Gastrocnemius medialis (tissue), 4 donors: ENCODE measurements at places on chromosomes 3 and 15.
A peak's percentile ranks its signal among the peaks of the same experiment; 100 is the strongest.

- DNase-seq = no peak
Measured at GRCh38 chr3:13308380-13308801, 111.7 kb downstream of the NUP210 start.

- DNase-seq = no peak
Measured at GRCh38 chr3:112001526-112001925, 2.8 kb downstream of the TAGLN3 start.

DNA sequence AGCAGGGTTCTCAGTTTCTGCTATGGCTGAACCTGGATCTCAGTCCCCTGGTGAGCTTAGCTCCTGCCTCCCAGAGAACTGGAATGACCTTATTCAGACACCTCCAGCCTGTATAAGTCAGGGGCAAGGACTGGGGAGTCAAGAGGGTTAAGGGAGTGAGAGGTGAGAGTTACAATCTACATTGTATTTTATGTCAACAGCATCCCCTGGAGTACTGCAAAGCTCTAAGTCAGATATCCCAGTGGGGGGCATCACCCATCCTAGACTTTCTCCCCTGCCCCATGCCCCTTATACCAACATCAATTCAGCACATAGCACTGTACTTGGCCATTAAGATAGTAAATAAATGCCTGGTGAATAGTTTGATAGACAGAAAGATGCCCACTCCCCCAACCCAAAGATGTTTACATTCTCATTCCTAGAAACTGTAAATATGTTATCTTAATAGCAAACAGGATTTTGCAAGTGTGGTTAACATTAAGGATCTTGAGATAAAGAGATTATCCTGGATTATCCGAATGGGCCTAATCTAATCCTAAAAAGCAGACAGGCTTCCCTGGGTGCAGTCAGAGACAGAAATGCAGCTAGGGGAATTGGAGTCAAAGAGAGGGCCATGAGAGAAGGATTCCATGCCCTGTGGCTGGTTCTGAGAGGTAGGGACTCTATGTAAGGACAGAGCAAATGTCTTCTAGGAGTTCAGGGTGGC is 132.3 kb upstream of the RASGRP1 start:
- DNase-seq = no peak

- DNase-seq = no peak
Measured at GRCh38 chr15:93045191-93045785, 43.7 kb downstream of the RGMA start.

DNA sequence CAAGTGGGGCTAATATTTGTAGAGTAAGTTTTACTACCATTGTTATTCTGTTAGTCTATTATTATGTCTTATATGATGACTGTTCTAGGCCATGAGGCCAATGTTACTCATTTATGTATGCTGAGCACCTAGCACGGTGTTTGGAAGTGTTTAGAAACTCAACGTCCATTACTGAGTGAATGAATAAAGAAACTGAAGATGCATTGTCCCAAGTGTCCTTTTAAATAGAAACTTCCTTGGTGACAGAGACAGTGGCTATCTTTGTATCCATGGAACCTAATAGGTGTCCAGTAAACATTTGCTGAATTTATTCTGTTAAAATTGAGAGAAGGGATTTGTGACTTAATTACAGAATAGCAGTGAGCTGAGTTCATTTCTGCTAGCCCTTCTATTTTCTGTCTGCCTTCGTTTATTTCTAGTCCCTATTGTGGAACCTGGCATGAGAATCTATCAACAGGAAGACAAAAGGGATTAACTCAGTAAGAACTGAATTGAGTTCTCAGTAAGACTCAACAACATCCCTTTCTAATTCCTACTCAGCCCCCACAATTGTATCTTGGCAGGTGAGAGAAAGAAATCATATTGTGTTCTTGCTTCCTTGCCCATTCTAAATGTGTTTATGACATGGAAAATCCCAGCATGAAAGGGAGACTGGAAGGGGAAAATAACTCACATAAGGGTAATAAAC is 246.6 kb upstream of the LRRC3B start:
- no peak for DNase-seq

- DNase-seq = no peak
Measured at GRCh38 chr15:35705884-35706585, 160.1 kb upstream of the DPH6 start.

GRCh38 chr15:98806275-98806895 is 158.0 kb downstream of the IGF1R start:
- no peak for DNase-seq

DNA sequence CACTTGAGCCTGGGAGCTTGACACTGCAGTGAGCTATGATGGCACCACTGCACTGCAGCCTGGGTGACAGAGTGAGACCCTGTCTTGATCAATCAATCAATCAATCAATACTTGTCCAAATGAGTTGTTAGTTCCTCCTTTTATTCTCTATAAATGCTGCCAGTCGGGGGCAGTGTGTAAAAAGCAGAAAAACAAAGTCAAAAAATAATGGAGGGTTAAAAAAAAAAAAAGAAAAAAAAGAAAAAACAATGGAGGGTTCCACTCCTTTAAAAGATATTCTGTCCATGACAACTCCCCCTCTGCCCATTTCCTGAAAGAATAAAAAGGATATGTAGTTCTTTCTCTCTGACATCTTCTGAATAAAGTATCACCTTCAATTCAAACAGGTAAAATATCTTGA is 1068.6 kb downstream of the FHIT start:
- DNase-seq = no peak

DNA sequence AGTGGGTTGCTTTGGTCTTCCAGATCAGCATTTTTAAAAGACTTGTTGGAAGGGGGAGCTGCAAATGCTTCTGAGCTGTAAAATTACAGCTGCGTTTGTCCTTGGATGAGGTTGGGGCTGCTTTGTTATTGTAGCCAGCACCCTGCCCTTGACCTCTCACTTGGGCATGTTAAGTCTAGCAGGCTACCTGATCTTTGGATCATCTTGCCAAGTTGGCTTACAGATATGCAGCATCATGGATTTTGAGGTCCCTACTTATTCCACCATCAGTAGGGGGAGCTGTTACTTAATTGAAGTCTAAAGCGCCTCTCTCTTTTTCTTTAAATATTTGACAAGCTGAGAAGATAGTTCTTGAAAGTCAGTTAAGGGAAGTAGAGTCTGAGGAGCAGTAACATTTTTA is 793.0 kb downstream of the MCTP2 start:
- no peak for DNase-seq

- no peak for DNase-seq
Measured at GRCh38 chr15:36232491-36232890, 346.9 kb upstream of the CDIN1 start.

GRCh38 chr15:71806452-71806931 is 3.9 kb upstream of the NR2E3 start:
- no peak for DNase-seq

DNA sequence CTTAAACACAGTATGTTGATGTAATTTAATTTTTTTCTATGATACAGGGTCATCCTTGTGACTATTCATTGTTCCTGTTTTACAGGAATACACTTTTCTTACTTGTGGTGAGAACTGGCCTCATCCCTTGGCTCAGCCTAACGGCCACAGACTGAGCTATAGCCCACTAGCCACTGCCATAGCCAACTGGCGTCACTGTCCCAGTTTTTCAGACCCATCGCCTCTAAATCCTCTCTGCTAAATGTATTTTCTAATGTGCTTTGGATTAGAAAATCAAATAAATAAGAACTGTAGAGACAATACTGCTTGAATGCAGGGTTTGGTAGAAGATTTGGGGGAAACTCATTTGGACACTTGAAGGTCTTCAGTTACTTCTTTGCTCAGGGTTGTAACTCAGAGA is 113.1 kb downstream of the TIGIT start:
- DNase-seq = no peak

DNA sequence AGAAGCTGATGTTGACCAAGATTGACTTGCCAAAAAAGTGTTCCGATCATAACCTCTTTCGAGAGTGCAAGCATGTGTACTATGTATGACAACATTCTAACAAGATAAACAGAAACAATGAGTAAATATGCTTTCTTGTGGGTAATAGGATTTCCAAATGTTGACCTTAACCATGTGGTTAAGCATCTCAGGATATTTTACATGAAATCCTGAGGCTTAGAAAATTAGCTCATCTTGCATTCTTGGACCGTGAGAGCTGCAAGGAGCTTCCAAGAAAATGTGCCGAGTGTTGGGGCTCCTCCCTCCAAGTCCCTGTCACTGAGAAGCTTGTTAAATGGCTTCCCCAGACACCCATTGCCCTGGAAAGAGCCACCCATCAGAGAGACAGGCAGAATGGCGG is 50.1 kb downstream of the C3orf20 start:
- DNase-seq = peak; percentile 37

GRCh38 chr3:12935023-12935860 is 93.9 kb upstream of the RPL32 start:
- DNase-seq = no peak

DNA sequence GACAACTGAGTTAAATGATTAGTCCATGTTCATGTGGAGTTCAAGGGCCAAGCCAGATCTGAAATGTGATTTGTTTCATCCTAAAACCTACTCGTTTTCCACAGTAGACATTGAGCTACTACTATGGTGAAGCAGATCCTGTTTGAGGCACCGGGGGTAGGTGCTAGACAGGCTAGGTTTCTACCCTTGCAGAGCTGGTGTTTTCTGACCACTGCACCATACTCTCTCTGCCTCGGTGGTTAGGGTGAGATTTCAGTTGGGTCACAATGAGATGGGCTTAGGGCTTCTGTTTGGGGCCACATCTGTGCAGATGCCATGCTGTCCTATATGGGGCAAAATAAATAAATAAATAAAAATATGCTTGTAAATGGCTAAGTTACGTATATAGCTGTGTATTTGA is 99.3 kb downstream of the OXNAD1 start:
- no peak for DNase-seq

DNA sequence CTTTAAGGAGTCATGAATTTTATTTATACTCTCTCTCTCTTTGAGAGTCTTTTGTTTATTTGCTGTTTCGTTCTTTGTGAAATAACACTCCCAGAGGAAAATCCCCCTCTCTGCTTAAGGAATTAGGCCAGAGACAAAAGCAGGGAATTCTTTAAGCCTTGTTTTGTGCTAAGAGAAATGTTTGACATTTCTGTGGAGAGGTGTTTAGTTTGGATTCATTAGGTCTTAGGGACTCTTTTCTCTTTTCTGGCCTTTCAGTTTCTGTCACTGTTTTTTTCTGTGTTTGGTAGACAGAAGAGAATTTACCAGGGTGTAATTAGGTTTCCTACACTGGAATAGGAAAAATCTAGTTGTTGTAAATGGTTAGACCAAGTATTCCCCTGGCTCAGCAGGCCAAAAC is 241.8 kb upstream of the NR2F2 start:
- no peak for DNase-seq

GRCh38 chr15:33074212-33074611 is 120.3 kb downstream of the FMN1 start:
- DNase-seq = no peak

GRCh38 chr3:188904670-188905069 is 267.1 kb upstream of the TPRG1 start:
- peak; percentile 59 for DNase-seq

- DNase-seq = no peak
Measured at GRCh38 chr15:93882141-93882540, 349.2 kb upstream of the MCTP2 start.

DNA sequence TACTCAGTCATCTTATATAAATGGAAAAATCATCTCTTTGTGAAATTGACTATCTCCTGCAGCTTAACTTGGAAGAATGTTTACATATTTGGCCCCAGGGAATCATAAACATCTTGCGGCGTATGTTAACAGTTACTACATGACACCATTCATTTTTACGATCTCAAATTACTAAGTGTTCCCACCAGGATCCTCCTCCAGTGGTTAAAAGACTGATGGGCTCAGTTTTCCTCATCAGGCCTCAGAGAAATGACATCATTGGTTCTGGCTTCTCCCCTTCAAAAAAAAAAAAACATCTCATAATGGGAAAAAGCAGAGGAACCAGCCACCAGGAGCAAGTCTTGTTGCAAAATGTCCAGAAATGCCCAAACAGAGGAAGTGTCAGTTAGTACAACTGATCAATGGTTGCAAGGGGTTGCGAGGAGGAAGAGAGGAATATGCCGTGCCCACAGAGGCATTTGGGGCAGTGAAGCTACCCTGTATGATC is 70.5 kb upstream of the LIPC start:
- no peak for DNase-seq

DNA sequence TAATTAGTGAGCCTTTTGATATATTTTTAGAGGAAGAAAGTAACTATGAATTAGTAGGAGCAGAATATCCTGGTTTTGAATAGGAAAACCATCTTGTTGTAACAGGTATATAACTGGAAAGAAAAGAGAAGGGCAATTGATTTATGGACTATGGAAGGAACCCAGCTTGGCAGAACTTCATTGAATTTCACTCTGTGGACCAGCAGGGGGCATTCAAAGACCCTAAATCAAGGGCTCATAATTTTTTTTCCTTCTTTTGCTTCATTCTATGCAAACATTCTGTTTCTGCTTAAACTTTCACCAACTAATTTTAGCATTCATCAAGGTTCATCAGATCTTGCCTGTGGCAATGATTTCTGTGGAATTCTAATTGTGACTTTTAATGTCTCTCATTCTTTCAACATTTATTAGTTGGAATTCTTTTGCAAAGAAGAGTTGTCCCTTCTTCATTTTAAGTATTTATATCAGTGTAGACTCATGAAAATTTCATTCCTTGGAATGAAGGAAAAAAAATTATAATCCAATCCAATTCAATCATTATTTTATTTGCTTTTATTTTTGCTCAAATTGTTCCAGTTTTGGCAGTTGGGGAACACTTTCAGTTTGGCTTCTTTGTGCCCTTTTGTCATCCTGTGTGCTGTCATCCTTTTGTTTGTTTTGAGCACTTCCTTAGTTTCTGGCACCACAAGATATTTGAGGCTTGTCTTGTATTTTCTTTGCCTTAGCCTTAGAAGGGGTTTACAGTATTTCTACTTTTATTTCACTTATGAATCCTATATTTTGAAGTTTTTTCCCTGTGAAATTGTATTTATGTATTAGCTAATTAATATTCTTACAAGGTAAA is 30.4 kb downstream of the NXPE3 start:
- no peak for DNase-seq

DNA sequence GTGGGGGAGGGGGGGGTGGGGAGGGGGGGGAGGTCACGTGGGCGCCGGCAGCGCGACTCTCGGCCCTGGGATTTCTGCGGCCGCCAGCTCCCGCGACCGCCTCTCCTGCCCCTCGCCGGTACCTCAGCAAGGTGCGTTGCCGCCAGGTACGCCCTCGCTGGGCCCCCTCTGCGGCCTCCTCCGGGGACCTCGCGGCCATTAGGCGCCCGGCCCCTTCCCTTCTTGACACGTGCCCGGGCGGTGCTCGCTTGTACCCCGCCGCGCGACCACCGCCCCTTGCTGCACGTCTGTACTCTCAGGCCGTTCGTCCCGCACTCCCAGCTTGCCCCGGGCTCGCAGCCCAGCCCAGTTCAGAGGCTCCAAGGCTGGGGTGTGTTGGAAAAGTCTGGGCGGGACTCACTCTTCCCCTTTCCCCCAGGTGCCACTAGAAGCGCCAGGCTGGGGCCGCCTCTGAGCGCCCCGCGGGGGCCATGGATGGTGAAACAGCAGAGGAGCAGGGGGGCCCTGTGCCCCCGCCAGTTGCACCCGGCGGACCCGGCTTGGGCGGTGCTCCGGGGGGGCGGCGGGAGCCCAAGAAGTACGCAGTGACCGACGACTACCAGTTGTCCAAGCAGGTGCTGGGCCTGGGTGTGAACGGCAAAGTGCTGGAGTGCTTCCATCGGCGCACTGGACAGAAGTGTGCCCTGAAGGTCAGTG is at the start of gene MAPKAPK3:
MAPKAPK3 (plus strand) TSS at position 56 of the 696 bp plus-strand sequence; CDS start at position 471, 415 bp downstream.
- peak; percentile 66 for DNase-seq
